ENCODE measurements at places on chromosomes 16 and 17.

GRCh38 chr17:34673516-34673915 is 94.1 kb downstream of the TMEM132E start:
- no peak for DNase-seq

- no peak for DNase-seq
Observed at GRCh38 chr17:73795730-73796129, 151.5 kb upstream of the SDK2 start.

DNA sequence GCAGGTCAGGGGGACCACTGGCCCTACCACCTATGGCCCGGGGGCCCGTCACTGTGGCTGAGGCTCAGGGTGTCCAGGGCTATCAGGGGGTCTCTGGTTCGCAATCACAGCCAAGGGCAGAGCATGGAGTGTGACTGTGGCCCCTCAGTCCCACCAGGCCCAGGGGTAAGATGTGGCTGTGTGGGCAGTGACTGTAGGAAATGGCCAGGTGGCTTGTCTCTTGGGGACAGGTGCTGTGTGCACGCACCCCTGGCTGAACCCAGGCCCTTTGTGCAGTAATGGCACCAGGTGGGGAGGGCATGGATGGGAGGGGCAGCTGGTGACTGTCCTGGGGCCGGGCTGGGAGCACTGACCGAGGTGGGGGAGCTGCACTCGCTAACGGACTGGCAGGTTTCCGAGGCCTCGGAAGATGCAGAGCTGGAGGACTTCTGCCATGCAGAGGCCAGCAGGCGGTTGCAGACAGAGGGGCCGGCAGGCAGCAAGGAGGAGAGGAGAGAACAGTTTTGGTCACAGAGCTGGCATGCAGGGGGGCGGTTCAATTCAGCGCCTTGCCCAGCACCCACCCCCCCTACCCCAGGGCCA is 18.8 kb downstream of the IL34 start:
- no peak for DNase-seq

GRCh38 chr16:16062023-16062937 is 112.9 kb downstream of the ABCC1 start:
- peak; percentile 82 for DNase-seq

DNA sequence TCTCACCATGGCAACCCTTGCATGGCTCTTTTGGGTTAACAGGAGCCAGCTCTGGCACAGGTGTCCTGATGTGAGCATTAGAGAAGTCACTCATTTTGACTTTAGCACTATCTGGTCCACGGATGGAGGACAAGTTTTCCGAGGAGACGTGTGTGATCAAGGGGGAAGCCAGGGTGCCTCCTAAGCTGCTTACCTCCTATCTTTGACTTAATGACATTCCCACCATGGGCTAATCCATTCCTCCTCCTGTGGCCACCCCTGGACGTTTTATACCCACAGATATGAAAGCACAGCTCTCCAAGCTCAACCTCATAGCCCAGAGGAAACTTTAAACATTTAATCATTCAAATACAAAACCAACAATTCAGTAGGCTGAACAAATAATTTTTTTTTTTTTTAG is 18.8 kb downstream of the MPP2 start:
- DNase-seq, result no peak

DNA sequence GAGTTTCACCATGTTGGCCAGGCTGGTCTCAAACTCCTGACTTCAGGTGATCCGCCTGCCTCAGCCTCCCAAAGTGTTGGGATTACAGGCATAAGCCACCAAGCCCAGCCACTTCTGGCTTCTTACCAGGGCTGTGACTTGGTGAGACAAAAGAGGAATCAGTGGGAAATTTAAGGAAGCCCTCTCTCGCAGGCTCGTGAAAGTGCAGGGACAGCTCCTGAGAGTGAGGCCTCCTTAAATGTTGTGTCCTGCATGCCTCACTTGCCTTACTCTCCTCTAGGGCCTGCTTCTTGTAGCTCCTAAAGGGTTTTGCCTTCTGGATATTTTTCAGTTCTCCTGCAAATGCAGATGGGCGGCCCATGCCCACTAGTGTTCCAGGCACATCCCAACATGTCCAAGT is 5.2 kb downstream of the AHSP start:
- no peak for DNase-seq

DNA sequence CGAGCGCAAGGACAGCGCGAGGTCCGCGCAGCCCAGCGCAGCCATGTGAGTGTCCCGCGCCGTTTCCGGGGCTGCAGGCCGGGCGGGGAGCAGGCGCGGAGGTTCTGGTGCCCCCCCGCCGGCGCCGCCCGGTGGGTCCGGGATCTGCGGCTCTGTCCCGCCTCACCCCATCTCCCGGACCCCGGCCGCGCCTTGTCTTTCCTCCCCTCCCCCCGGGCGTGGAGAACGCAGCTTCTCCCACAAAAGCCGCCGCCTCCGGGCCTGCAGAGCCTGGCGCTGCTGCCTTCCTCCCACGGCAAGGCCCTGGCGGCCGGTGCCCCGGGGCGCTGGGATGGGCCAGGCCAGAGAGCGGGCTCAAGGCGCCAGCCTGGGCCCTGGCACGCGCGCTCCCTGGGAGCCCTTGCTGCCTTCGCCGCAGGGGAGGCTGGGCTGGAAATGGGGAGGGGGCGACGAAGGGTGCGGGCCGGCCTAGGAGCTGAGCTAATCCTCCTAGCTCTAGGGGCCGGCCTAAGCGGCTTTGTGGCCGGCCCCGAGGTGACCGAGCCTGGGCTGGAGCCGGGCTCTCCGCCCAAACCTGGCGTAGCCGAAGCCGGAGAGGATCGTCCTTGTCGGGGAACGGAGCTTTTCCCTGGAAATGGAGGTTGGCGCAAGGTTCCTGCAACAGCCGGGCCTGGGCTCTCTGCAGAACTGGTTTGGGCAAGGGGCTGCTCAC is 397 bp downstream of the RIPOR1 start:
- DNase-seq, result no peak

- peak; percentile 37 for DNase-seq
Observed at GRCh38 chr16:3158510-3159314, 23.9 kb downstream of the ZNF213 start.

- DNase-seq, result no peak
Observed at GRCh38 chr17:56688151-56688550, 94.7 kb downstream of the NOG start.

DNA sequence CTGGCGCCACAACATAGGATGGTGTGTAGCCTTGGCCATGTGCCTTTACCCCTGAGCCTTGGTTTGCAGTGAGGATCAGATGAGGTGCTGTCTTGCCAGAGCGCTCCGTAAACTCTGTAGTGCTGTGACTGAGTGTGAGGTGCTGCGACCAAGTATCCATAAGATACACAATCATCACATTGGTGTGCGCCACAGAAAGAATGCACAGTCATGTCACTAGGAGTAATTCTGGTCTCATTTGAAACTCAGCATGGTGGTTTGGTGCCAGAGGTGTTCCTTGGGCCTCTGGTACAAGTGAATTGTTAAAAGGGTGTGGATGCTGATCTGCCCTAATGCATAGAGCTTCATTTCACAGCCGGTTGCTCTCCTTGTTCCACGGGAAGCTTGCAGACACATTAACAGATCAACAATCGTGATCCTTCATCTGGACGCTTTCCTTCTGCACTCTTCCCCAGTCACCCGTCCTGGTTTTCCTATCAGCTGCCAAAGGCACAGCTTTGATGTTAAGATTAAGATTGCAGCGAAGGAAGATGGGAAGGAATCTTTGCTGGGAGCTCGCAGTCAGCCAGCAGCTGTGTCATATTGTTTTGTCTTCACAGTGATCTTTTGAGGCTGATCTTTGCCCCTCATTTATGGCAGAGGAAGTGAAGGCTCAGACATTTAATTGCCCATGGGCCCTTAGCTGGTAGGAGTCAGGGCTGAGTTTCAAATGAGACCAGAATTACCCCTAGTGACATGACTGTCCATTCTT is 79.1 kb downstream of the KSR1 start:
- DNase-seq, result no peak

DNA sequence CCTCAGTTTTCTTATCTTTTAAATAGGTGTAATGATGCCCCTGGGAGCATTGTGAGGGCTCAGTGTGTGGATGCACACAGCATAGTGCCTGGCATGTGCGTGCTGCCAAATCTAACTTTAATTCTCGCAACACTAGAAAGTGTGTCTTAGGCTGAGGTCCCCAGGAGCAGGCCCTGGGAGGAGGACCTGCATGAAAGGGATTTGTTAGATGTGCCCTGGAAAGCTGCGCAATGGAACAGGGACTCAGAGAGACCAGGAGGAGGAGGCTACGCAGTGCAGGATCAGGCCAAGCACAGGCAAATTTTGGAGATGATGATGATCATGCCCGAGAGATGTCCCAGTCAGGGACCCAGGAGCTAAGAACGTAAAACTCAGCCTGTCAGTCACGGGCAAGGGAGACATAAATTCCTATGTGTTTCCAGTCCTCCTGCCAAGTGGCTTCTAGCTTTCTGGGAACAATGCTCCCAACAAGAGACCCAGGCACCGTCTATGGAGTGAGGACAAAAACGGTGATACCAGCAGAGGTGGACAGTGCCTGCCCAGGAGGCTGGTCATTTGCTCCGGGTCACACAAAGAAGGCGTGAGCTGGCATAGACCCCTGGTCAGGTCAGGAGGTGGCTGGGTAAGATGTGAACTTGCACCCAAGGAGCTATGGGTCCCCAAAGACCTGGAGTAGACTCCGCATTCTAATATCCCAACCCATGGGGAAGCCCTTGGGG is 352.2 kb upstream of the TNRC6C start:
- DNase-seq, result no peak

DNA sequence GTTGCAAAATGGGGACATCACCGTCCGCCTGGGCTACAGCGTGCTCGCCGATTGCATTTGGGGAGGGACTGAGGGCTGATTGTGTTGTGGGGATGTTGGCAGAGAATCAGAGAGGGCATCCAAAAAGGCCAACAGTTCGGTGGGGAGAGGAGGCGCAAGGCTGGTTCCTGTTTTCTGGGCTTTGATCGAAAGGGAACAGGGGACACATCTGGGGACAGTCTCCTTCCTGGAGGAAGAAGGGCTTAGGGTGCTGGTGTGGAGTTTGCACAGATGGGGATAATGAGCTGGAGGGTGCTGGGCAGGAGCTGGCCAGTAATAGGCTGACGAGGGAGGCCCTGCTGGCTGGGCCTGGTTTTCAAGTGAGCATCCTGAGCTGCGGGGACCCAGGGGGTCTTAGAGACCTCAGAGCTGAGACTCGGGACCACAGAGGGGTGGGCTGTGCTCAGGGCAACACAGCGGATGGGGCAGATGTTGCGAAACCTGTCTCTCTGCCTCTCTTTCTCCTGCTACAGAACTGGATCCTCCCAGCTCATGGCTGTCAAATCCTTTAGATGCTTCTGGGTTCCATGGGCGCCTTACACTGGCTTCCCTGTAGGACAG is 288.7 kb downstream of the SEC14L1 start:
- DNase-seq, result peak; percentile 95

- DNase-seq, result no peak
Observed at GRCh38 chr16:86565181-86565631, 1.4 kb upstream of the FOXC2 start.

DNA sequence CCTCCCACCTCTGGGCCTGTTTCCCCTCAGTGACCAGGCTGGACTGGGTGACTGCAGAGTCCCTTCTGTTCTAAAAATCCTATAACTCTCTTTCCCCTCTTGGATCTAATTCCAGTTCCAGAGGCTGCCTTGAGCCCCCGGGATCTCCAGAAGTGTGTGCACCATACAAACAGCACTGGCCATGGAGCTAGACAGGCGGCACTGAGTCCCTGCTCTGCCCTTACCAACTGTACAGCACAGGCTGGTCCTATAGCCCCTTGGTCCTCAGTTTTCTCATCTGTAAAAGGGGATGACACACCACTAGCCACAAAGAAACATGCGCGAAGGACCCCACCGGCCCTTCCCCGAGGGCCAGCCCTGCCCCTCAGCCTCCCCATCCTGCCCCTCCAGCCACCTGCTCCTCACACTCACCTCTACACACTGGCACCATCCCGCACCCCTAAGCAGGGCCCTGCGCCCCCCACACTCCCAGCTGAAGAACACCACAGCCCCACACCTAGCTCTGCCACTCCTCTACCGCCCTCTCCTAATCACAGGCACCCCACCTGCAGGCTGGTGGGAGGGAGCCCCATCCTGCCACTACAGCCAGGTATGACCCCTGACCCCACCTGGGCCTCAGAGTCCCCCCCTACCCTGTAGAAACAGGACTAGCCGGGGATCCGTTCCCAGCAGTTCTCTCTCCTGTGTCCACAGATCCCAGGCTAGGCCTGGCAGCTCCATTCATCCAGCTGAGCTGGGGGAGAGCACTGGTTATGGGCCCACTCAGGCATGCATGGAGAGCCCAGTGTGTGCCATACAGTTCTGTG is 913 bp upstream of the KRT16 start:
- DNase-seq, result no peak

- DNase-seq, result no peak
Observed at GRCh38 chr17:42061646-42062487, 11.5 kb upstream of the C17orf113 start.

GRCh38 chr17:83133302-83134121 is 54.1 kb downstream of the METRNL start:
- no peak for DNase-seq

DNA sequence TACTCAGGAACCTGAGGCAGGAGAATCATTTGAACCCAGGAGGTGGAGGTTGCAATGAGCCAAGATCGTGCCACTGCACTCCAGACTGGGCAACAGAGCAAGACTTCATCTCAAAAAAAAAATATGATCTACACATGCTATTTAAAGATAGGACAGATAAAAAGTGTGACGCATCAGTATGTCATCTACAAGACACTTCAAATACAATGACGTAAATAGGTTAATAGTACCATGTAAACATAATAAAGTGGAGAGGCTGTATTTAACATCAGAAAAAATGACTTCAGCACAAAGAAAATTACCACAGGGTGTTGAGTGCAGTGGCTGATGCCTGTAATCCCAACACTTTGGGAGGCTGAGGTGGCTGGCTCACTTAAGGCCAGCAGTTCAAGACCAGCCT is 20.2 kb downstream of the ZNF778 start:
- no peak for DNase-seq

- no peak for DNase-seq
Observed at GRCh38 chr16:57579361-57579665, 36.9 kb downstream of the ADGRG5 start.

DNA sequence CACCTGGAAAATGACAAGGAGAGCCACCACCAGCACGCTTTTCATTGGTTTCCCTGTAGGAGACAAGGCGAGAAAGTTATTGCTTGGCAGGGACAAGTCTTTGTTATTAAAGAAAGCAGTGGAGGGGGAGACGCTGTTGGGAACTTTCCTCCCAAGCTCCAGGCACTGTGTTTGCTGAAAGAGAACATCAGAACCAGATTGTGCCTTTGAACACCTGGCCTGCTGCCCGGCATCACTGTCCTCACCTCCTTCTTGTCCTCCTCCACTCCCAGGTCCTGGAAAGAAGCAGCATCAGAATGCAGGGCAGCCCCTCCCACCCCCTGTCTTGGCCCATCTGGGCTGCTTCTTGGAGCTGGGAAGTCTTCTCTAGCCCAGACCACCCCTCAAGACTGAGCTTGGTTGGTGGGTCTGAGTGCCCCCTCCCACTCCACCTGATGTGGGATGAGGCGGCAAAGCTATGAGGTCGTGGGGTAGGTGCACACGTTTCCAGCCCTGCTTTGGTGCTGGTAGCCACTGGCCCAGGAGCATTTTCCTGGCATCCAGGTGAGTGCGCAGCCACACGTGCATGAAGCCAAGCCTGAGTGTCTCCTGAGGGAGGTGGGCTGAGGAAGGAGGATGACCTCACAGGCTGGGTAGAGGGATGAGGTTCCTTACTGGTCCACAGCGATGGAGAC is 6.2 kb downstream of the CCR7 start:
- DNase-seq, result no peak

All from Kasumi-1 (cell line).